BE2C (cell line): ENCODE measurements at places on chromosomes 1 and 21.
A peak's percentile ranks its signal among the peaks of the same experiment; 100 is the strongest.

DNA sequence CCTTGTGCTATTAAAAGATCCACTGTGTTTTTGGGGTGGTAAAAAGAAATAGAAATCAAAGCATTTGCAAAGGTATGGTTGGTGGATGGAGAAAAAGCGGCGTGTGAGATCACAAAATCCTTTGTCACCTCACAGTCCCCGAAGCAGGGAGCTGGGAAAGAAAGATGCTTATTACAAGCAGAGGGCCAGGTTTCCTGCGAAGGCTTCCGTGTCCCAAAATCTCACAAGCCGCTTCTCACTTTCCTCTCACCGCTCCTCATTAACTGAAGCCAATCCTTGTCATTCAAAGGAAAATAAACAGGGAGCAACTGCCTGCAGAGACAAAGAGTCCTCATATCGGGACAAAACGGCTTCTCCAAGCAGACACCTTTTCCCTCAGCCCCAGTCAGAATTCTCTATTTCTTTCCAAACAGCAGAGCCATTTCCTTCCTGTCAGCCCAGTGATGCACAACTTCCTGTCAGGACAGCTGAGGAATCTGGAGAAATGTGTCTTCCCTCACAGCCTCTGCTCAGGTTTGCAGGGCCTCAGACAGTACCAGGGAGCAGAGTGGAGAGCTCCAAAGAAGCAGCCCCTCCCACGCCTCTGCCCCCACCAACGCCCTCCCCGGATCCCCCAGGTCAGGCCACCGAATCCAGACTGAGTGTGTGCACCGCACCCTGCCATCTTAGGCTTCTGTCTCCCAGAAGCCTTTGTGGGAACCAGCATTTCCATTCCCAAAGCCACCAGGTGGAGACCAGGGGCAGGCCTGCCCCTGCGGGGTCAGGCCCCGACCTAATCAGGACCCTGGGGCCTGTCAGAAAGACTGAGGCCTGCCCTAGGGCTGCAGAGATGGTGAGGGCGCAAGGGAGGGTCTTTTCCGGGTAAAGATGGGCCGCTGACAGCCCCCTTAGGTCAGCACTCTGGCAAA is 29.6 kb downstream of the KCNN3 start:
- no peak for DNase-seq

DNA sequence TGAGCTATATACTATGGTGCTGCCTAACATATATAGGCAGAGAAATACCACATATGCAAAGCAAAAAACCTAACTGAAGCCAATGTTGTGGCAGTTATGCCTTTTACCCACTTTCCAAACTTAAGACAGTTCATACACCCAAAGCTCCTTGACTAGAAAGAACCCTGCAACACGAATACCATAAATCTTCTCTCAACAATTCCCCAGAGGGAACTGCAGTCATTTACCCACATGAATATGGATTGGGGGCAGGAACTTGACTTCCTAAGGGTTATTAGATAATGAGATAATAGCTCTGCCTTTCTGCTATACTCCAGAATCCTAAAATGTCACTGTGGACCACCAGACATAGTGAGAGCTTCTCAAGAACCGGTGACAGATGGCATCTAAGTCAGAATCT is 2.9 kb upstream of the ASPM start:
- DNase-seq, result no peak

GRCh38 chr1:198158735-198159589 is 2.2 kb downstream of the NEK7 start:
- peak; percentile 92 for DNase-seq

- no peak for DNase-seq
Observed at GRCh38 chr1:12556368-12556930, 61.6 kb downstream of the DHRS3 start.

DNA sequence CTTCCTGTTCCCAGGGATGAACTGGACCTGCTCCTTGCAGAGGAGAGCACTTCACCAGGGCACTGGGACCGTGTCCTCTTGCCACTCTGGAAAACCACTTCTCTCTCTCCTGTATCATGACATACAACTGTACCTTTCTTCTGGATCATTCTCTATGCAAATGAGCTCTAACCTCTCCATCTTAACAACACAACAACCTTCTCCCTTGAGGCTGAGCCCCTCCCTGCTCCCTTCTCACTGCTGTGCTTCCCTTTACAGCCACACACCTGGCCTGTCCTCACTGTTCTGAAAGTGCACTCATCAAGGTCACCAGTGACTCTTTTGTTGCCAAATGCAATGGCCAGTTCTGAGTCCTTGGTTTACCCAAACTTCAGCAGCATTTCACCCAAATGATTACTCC is 54.5 kb upstream of the MRPS6 start:
- no peak for DNase-seq

- DNase-seq, result no peak
Observed at GRCh38 chr21:35274090-35274489, 225.0 kb upstream of the RUNX1 start.

GRCh38 chr1:205326812-205327466 is 5.4 kb upstream of the NUAK2 start:
- DNase-seq, result no peak

DNA sequence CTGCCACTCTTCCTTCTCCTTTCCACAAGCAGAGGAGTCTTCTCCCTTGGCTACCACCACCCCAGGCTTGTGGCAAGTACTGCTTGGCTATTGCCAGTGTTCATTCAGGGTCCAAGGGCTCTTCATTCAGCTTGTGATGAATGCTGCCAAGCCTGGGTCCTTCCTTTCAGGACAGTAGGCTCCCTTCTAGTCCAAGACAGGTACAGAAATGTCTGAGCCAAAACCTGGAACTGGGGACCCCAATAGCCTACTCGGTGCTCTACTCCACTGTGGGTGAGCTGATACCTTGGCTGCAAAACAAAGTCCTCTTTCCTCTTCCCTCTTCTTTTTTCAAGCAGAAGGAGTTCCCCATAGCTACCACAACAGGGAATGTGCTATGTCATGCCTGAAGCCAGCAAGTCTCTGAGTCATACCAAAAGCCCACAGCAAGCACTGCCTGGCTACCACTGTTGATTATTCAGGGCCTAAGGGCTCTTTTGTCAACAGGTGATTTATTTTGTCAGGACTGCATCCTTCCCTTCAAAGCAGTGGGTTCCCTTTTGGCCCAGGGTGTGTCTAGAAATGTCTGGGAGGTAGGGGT is 268.9 kb downstream of the HHAT start:
- no peak for DNase-seq

- DNase-seq, result no peak
Observed at GRCh38 chr1:13732971-13733667, 33.1 kb downstream of the PRDM2 start.

- no peak for DNase-seq
Observed at GRCh38 chr1:145975216-145975615, 10.7 kb downstream of the POLR3GL start.

- peak; percentile 3 for DNase-seq
Observed at GRCh38 chr1:227892489-227893299, 55.0 kb downstream of the WNT9A start.
